ENCODE measurements at places on chromosomes 6 and 20. TPM values are rescaled to one million over a fixed set of nuclear protein-coding genes. Genes with fewer than 3 reads are reported as not detected.
A peak's percentile ranks its signal among the peaks of the same experiment; 100 is the strongest.

Gene HLA-DRB5
- total RNA-seq = not detected

Gene PTGIS
- 0.53 TPM for total RNA-seq

Gene TOX2
- total RNA-seq = 28.4 TPM

Gene MARCKS
- total RNA-seq = 325 TPM

Gene IL22RA2
- not detected for total RNA-seq

Gene HLA-DOA
- not detected for total RNA-seq

Gene DSN1
- total RNA-seq = 13.3 TPM

Gene ULBP2
- total RNA-seq = 19.0 TPM

Gene CHRNA4
- total RNA-seq = not detected

Gene MCM3
- total RNA-seq = 37.6 TPM

Gene PDYN
- not detected for total RNA-seq

Gene ULBP3
- total RNA-seq = 11.0 TPM

Gene STX11
- total RNA-seq = 16.0 TPM

- no peak for DNase-seq
Measured at GRCh38 chr6:166955121-166955864, 1.1 kb downstream of the RNASET2 start.

DNA sequence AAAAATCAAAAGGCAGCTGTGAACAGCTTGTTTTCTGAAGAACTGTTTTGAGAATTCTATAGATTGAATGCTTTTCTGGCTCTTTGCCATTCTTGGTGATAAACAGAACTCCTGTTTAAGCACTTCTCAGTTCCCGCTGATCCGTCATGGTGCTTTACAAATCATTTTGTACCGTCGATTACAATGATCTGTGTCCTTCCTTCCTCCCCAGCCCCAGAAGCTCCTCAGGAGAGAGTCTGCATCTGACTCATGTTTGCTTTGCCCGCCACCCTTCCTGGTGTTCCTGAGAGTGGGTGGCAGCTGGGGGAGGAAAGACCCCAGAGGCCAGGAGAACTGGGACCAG is 538.6 kb upstream of the MARCKS start:
- DNase-seq = no peak

DNA sequence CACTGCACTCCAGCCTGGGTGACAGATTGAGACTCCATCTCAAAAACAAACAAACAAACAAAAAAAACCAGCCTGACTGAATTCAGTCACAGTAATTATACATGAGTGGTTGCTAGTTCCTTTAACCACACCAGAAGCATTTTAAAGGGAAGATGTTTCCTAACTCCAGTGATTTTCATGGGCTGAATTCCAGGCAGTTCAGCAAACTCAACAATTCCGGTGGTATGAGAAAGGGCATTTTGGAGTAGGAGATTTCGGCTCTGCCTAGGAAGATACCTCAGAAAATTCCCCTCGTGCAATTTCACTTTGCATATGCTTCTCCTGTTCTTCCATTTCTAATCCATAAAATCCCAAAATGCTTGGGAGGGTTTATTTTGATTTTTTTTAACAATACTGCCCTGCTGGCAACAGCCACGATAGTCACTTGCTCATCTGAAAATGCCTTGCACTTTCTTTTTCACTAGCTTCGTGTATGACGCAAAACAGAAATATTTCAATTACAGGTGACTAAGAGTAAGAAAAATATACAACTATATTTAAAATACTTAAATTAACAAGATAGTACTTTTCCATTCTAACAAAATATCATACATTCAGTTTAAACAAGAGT is 48.3 kb upstream of the IPCEF1 start:
- DNase-seq = no peak

GRCh38 chr6:148419430-148419829 is 76.8 kb downstream of the SASH1 start:
- no peak for DNase-seq

DNA sequence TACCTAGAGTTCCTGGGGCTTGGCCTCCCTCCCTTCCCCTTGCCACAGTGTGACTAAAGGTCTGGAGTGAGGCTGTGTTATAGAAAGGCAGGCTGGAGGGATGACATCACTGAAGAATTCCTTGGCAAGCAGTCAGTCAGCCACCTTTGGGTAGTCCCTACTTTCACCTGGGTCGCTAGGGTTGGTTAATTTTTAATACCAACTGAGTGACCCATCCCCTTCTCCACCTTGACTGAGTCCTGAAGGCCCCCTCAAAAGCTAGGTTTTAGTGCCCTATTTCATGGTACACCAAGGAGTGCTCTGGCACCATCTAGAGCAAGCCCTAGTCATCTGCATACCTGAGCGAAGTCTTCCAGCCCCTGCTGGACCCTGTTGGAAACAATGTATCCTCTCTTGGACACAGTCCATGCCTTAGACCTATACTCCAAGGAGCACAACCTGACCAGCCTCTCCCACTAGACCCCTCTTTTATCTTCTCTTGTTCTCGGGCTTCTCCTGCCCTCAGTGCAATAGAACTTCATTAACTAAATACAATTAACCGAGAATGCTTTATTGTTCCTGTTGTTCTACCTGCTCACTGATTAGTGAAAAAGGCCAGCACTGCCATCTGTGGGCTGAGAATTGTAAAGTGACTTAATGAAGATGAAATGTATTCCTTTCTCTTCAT is 44.6 kb downstream of the RIN2 start:
- DNase-seq = no peak

GRCh38 chr20:931401-931800 is 15.3 kb upstream of the ANGPT4 start:
- no peak for DNase-seq

DNA sequence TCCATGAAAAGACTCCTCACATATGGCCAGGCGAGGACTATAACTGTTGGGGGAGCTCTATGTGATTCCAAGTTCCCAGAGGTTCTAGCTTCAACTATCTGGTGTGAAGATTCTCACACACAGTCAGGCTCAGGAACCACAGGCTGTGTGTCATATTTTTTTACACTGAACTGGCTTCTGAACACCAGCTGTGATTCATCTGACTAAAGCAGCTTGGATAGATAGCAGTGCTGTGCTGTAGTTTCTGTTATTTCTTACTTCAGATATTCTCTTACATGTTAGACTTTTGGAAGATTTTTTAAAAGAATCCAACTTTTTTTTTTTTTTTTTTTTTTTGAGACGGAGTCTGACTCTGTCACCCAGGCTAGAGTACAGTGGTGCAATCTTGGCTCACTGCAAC is 140.7 kb upstream of the MCHR2 start:
- DNase-seq = no peak

- DNase-seq = no peak
Measured at GRCh38 chr20:9422321-9423057, 91.9 kb upstream of the LAMP5 start.

DNA sequence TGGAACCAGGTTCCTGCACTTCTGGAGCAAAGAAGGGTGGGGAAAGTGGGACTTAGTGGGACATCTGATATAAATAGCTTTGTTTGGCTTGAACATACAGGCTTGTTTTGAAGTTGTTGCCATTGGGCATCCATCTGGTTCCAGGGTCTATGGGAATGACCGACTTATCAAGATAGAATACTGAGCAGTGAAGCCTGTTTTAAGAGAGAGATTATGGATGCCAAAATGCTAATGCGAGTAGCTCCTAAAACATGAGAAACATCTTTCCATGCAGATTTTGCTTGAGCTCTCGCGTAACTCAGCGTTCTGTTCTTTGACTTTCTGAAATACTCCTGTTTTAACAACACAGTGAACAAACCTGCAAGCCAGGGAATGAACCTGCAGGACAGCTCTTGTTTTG is 98.5 kb downstream of the ANKS1A start:
- no peak for DNase-seq

DNA sequence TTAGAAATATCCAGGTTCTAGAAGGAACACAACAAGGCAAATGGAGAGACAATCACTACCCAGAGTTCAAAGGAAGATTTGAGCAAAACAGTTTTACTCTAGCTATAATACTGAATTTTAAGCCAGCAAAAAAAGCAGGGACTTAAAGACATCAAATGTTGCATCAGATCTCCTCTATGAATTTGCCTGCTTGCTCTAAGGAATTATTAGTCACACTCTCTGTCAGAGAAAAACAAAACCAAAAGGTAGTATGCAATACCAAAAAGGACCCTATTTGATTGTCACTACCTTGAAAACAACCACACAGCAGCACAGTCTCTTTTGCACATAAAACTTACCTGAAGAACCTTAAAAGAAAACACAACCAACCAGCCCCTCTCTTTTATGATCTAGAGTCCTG is 46.3 kb downstream of the BTBD9 start:
- DNase-seq = no peak

DNA sequence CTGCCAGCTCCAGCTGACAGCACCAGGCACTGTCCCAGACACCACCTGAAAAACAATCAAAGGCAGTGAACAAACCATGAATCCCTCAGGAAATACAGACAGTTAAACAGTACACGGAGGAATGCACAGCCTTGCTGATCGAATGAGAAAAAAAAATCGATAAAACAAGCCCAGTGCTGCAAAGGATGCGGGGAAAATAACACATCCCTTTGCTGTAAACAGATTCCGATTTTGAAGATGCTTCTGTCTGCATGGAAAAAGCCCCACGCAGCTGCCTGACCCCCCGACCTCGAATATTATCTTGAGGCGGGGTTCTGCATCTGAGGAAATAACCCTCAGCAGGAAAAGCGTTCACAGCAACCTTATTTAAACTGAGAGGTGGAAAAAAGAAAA is 43.9 kb downstream of the RBM38 start:
- no peak for DNase-seq

GRCh38 chr20:17612287-17612991 is 42.6 kb downstream of the DSTN start:
- no peak for DNase-seq

GRCh38 chr6:154893917-154894316 is 101.2 kb upstream of the TIAM2 start:
- DNase-seq = no peak

- DNase-seq = peak; percentile 69
Measured at GRCh38 chr20:37526238-37526838, 1.3 kb downstream of the BLCAP start.

DNA sequence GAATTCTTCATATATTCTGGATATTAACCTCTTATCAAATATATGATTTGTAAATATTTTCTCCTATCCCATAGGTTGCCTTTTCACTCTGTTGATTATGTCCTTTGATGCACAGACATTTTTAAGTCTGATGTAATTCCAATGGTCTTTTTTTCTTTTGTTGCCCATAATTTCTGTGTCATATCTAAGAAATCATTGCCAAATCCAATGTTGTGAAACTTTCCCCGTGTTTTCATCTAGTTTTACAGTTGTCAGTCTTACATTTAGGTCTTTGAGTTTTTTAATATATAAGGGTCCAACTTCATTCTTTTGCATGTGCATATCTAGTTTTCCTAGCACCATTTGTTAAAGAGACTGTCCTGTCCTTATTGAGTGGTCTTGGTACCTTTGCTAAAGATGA is 111.5 kb downstream of the SESN1 start:
- no peak for DNase-seq

DNA sequence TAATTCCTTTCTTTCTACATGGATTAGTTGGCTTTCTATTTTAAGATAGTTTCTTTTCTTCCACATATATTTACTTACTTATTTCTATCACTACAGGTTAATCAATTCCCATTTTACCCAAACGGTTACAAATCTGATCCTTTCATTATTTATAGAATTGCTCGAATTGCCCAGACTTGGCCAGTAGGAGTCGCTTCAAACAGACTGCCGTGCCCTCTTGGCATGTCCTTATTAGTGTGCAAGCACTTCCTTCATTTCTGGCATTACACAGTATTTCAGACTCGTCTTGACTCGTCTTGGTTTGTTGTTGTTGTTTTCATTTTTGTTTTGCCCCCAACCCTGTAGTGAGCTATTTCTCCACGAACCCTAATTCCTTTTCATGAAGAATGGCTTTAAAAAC is 74.6 kb downstream of the SAMD3 start:
- no peak for DNase-seq

DNA sequence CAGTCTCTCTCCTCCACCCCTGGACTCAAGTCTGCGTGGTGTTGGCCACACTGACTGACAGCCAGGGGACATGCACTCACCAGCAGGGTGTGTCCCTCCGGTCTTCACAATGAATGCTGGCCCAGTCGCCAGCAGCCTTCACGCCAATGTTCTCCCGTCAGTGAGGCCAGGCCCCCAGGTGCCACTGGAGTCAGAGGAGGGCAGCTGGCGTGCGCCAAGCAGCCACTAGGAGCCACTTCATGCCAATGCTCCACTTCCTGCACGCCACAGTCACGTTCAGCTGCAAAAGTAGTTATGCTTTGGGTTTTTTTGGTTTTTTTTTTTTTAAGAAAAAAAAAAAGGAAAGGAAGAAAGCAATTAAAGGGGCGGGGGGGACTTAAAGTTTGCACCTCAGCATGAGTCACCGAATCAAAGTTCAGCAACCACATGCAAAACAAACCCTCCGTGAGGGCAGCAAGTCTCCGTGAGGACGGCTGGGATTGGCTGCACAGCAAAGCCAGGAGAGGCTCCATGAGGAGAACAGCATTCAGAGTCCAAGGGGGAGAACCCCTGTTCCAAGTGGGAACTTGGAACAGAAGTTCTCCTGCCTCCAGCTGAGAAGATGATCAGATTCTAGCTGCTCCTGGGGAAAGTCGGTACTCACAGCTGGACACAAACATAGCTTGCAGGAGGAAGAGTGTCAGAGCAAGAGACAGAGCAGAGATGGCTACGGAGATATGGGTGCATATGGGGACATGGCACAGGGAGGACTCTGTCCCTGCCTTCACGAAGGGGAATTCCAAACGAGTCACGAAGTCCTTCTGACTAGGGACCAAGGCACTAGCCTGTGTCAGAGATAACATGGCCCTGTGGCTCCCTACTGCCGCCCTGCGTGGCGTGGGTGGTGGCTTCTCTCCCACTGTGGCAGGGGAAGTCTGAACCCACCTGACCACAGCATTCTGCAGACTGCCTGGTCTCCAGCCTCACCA is at the start of gene ZC3H12D:
ZC3H12D (minus strand) TSS at position 282 of the 968 bp plus-strand sequence. CDS start 10,471 bp downstream, outside the sequence.
- DNase-seq = no peak

DNA sequence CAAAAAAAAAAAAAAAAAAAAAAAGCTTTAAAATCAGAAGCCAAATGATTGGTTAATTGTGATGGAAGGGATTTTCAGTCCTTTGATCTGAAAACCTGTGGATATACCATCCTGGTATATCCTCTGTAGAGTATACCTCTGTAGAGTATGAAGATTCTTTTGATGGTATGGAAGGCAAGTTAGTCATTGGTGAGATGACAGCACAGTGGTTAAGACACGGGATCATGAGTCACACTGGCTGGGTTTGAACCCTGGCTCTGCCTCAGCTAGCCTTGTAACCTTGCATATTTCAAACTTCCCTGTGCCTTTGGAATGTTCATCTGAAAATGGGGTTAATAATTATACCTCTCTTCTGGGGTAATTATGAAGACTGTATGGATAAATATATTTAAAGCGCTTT is 179.3 kb downstream of the CARMIL1 start:
- no peak for DNase-seq

DNA sequence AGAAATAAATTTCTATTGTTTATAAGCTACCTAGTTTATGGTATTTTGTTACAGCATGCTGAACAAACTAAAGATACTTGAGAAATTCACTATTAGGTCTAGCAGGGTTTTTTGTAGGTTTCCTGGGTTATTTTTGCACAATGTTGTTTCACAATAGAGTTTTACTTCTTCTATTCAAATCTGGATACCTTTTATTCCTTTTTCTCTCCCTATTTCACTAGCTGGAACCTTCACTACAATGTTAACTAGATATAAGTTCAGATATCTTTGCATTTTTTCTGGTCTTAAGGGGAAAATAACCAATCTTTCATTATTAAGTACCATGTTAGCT is 237.7 kb upstream of the CITED2 start:
- no peak for DNase-seq
